ENCODE measurements at places on chromosomes 5 and 9.

- no peak for DNase-seq
Observed at GRCh38 chr5:137872466-137872865, 4.8 kb downstream of the MYOT start.

- no peak for DNase-seq
Observed at GRCh38 chr5:14184725-14185124, 41.6 kb downstream of the TRIO start.

GRCh38 chr5:80268916-80269315, 13.1 kb upstream of the SERINC5 start:
- no peak for DNase-seq

GRCh38 chr5:115349001-115349817, 52.8 kb upstream of the CCDC112 start:
- DNase-seq: no peak

DNA sequence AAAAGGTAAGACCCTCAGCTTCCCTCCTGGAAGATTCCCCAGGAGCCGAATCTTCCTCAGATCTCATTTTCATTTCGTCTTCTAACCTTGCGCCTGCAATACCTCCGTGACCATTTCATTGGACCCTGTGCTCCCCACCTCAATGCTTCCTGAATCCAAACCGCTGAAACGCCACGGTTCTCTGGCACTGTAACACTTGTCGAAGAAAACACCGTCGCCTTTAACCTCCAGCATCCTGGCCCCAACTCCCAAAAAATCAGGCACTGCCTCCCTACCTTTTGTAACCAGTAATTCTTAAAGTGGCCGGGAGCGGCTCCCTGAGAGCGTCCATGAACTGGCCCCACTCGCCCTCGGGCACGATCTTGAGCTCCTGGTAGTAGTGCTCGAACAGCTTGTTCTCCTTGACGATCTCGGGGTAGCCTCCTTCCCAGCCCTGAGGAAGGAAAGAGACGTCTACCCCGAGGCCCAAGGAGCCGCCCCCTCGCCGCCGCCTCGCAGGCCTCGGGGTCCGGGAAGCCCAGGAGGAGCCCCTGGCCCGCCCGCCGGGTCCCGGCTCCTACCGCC, 438 bp downstream of the NSUN2 start:
- DNase-seq: no peak

DNA sequence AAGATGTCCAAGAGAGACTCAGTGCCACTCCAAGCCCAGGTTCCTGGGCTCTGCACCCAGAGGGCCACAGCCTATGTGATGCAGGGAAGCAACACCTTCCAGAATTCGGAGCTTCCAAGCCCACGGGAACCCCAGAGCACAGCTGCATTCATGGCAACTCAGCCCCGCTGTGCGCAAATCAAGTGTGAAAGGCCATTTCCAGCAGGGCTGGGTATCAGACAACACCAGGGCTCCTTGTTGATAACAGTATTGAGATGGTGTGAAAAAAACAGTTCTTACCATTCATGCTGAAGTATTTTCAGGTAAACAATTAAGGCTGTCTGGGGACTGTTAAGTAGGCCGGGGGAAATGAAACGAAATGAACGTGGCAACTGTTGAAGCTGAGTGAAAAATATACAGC, 10.1 kb downstream of the ROR2 start:
- DNase-seq: no peak

DNA sequence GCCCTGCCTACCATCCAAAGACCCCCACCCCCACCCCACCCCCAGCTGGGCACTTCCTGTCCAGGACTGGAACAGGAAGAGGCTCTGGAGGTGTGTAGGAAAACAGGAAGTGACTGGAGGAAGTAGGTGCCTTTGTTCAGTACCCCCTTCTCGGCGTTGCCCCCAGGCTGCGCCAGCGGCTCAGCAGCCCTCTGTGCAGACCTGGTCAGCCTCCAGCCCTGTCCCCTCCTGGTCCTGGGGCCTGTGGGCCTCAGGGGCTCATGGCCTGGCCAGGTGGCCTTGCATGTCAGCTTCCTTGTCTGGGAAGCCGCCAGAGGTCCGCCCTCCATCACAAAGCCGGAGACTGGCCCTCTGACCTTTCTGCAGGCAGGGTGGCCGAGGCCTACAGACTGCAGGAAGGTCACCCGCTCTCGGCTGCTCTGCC, 26.0 kb downstream of the FLT4 start:
- no peak for DNase-seq

DNA sequence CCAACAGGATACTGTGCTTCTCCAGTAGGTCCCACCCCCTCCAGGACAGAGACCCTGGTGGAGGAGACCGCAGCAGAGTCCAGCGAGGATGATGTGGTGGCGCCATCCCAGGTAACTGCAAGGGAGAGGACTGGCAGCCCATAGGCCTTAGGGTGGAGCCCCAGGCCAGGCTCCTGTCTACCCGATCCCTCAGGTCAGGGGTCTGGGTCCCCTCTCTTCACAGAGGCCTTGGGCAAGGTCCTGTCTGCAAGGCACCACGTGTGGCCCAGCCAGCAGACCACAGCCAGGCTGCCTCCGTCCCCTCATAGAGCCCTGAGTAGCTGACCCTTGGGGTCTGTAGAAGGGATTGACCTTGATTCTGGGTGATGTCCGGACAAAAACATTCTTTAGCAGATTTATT, 20.0 kb downstream of the CD74 start:
- DNase-seq: no peak

DNA sequence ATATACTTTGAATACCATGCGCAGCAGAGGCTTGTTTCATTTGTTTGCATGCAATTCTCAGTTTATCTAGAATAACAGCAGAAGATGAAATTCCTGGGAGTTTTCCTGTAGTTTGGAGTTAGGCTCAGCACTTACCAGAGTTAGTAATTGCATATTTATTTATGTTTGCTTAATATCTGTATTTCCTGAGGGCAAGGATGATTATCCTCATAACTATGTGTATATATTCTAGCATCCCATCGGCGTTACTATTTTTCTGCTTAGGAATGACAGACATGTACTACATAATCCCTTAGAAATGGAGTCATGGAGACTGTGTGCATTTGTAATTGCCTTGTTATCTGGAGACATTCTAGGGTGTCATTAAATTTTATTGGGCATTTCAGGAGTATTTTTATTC, 1184.8 kb downstream of the DTWD2 start:
- no peak for DNase-seq

DNA sequence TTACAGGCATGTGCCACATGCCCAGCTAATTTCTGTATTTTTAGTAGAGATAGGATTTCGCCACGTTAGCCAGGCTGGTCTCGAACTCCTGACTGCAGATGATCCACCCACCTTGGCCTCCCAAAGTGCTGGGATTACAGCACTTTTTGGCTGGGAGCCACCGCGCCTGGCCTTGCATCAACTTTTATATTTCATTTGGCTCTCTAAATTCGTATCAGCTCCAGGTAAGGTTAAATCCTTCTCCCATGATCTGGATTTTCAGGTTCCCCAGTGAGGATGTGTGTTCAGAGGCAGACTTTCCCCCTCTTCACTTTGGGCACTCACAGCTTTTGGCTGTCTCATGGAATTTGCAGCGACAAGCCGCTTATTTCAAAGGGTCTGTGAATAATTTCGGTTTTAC, 16.8 kb upstream of the RNF38 start:
- DNase-seq: no peak

DNA sequence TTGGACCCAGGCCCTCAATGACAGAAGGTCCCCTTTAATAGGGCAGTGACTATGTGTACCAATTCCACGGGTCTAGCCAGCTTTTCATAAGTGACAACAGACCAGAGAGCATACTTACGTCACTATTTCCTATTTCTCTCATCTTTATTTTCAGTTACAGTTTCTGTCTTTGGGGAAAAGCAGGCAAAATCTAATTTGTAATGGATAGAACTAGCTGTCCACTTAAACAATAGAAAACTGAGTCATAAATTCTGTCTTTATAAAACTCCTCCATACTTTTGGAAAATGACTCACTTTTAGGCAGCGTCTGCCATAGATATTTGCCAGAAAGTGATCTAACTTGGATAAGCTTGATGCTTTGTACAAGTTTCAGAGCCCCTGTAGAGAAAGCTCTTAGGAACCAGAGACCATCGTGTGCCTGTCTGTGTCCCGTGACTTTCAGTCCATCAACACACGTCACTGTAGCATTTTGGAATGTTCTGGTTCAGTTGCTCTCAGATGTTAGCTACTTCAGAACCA, 101.9 kb downstream of the F2RL2 start:
- DNase-seq: peak; percentile 67

DNA sequence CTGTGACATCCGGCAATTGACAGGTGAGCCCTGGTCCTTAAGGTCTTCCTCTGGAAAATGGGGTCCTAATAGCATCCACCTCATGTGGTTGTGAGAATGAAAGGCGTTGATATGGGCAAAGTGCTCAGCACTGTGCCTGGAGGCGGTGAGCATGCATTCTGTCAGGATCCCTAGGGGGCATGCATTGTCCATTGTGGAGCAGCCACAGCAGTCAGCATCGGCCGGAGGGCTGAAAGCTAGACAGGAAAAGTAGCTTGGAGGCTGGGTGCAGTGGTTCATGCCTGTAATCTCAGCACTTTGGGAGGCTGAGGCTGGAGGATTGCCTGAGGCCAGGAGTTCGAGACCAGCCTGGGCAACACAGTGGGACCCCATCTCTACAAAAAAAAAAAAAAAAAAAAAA, 122.2 kb downstream of the LHX2 start:
- DNase-seq: peak; percentile 57

DNA sequence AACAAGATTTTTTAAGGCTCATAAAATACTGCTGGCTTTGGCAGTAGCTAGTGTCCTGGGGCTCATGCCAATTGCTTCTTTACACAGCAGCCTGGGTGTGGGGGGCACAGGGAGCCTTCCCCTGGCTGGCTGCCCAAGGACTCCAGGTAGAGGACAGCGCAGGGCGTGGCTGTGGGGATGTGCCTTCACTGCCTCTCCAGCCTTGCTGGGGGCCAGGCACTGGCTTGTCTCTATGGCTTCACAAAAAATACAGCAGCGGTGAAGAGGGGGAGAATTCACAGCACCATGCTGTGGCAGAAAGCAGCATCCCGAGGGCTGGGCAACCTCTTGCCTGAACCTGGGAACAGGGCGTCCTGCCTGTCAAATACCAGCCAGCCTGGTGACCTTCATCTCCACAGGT, 57.4 kb downstream of the DAP start:
- no peak for DNase-seq
